ENCODE measurements at places on chromosomes 11 and 22.

- no peak for DNase-seq
Observed at GRCh38 chr11:126348806-126349582, 6.5 kb upstream of the ST3GAL4 start.

GRCh38 chr11:130478204-130478701 lies 29.8 kb downstream of the ADAMTS15 start:
- DNase-seq: no peak

DNA sequence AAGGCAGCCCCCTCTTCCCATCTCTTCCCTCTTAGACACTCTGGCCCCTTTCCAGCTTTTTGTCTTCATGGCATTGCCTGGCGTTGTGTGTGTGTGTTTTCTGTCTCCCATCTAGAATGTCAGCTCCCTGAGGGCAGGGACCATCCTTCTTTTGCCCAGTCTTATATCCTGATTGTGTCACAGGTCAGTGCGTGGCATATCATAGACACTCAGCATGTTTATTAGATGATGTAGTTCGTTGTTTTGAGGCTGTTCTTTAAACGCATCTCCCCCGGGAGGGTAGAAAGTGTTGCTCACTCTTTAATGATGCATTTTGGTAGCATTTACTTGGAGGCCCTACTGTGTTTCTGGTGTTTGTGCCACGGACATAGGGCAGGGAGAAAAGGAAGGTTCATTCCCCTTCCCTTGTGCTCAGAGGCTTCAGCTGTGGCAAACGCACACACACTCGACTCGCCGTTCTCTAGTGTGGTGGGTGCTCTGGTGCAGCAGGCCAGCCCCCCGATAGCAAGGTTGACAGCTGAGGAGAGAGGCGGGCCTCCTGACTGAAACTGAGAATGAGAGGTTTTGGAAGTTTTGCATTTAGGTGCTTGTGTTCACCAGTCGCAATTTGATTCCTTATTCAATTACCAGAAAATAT lies 60.2 kb downstream of the TNRC6B start:
- no peak for DNase-seq

DNA sequence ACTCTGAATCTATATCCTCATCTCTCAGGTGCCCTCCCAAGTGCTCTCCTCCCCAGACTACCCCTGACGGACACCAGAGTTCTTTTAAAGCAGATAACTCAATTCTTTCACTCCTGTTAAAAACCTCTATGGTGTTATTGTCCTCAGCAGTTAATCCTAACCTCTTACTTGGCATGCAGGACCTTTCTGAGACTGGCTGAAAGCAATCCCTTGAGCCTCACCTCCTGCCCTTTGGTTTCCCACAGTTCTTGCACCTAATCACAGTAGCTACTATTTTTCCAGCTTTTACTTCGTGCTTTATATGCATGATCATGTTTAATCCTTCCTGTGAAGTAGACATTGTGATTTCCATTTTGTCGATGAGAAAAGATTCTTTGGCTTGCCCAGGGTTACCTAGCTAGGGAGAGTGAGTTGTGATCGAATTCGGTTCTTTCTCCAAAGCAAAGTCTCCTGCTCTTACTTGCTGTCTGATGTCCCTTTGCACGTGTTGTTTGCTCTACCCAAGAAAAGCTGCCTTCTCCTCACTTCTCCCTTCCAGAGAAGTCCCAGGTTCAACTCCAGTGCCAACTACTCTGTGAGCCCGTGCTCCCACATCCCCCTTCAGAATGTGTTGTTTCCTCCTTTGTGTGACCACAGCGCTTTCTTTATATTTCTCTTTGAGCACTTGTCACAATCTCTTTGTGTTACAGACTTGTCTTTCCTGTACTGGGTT lies 2.1 kb downstream of the UBE2L3 start:
- DNase-seq: peak; percentile 59

DNA sequence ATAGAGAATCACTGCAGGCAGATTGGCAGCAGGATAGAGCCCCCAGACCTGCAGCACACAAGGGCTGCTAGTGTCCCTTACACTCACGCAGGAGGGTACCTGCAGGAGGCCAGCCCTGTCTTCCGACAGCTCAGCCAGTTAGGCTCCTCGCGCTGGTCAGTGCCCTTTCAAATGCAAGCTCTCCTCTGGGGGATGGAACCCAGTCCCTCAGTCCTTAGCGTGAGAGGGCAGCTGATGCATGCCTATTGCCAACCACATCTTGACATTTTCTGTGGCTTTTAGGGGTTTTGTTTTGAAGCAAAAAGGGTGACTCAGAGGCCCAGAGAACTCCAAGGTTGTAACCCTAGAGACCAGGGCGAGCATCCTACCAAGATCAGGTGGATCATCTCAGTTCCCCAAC lies 40.0 kb downstream of the WNT11 start:
- DNase-seq: no peak

All from activated CD4-positive, alpha-beta T cell treated with anti-CD3 and anti-CD28 coated beads, Interleukin-2, amount 10 ng/mL, durations not matched to agents 24 days and 14 days (primary cell).